ENCODE measurements at places on chromosomes 2 and 18. TPM values are rescaled to one million over a fixed set of nuclear protein-coding genes. Genes with fewer than 3 reads are reported as not detected.

The KCNG2 gene
- 1.9 TPM for total RNA-seq

The TNFRSF11A gene
- total RNA-seq: 0.30 TPM

The BOLL gene
- total RNA-seq: not detected

The IL37 gene
- total RNA-seq: not detected

The VWA3B gene
- not detected for total RNA-seq

The CSRNP3 gene
- 1.7 TPM for total RNA-seq

The SERPINB3 gene
- not detected for total RNA-seq

The CDH20 gene
- total RNA-seq: under 0.01 TPM

Measured in bronchus fibroblast of lung (primary cell).